ENCODE measurements at places on chromosomes 2 and 18.

DNA sequence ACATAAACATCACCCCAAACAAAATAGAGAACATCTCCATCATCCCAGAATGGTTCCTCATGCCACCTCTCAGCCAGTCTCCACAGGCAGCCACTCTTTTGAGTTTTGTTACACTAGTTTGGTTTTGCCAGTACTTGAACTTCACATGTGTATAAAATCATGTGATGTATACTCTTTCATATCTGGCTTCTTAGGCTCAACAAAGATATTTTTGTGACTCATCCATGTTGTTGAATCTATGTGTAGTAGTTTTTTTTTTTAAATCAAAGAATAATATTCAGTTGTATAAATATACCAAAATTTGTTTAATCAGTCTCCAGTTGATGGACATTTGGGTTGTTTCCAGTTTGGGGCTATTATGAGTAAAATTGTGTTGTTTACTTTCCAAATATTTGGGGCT is 75.9 kb downstream of the PMS1 start:
- H3K27ac ChIP-seq, result peak overlapping the region; percentile 55
- DNase-seq, result no peak
- H3K4me1 ChIP-seq, result no peaks in the 10 kb centered on the region
- H3K4me3 ChIP-seq, result no peak overlapping the region

DNA sequence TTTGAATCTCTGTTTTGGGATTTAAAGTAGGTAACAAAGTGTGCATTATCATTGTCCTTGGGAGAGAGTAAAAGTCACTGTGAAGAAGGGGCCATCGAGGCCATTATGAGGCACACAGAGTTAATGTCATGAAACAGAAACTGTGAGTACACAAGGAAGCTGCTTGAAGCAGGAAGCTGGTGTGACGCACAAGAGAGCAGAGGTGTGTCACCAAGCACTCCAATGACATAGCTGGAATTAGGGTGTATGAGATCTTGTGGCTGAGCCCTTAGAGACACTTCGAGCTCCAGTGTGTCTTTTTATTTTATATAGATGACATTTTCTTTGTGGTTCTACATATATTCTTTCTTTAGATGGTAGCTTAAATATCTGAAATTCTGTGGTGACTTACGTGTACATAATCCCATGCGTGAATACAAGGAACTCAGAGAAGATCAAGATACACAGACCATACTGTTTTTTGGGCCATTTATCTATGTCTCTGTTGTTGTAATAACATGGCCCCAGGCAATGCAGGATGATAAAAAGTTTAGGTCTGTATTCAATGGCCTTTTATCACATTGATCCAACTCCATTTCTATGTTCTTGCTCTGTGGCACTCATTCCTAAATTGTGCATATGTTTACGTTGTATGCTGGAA is 164.7 kb upstream of the FAM98A start:
- H3K36me3 ChIP-seq, result no peaks in the 10 kb centered on the region
- H3K4me3 ChIP-seq, result no peak overlapping the region
- H3K4me1 ChIP-seq, result no peaks in the 10 kb centered on the region
- DNase-seq, result no peak

DNA sequence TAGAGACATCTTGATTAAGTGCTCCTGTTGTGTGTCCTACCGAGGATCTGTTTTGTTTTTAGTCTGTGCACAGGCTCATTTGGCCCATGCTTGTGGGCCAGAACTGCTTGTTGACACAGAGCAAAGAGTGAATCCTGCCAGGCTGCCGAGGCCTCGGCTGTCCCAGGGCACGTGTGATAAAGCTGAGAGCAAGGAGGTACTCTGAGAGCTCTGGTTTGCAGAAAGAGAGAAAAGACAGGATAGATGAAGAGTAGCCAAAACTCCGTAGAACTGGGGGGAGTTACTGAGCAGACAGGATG is 175.1 kb downstream of the FAM210A start:
- no peaks in the 10 kb centered on the region for H3K27me3 ChIP-seq
- H3K36me3 ChIP-seq, result no peaks in the 10 kb centered on the region
- H3K27ac ChIP-seq, result no peak overlapping the region
- DNase-seq, result no peak

DNA sequence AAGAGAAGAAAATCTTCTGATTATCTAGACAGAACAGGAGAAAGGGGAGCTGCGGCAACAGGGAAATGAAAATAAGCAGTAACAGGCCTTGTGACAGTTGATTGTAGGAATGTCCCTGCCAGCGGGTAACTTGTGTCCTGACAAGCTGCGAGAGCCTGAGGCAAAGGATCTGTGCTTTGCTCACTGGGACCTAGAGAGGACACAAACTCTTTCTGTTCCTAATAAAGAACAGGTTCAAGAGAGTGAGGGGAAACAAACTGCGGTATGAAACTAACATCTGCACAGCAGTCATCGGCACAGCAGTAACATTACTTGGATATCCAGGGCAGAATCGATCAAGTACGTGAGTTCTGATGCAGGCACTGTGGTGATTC is 103.7 kb upstream of the THOC1 start:
- peaks cover 27% of the 10 kb centered on the region for H3K27me3 ChIP-seq
- H3K4me1 ChIP-seq, result no peaks in the 10 kb centered on the region
- H3K36me3 ChIP-seq, result peaks cover 3% of the 10 kb centered on the region
- H3K4me3 ChIP-seq, result no peak overlapping the region
- H3K27ac ChIP-seq, result no peak overlapping the region

DNA sequence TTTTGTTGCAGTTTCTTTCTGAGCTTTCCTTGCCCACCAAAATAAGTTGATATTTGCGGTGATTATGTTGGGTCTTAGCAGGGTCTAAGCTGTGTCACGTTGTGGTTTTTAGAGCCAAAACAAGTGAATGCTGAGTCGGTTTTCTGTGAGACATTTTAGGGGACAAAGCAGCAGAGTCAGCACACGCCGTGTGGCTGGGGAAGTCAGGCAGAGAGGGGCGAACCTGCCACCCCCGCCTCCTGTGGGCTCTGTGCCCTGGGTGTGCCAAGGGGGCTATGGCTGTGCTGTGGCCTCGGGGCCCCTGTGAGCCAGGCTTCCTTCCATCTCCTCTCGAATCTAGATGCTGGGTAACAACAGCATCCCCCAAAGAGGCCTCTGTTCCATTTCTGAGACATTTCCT is 30.8 kb upstream of the TMEM87B start:
- no peak for DNase-seq
- H3K4me3 ChIP-seq, result no peak overlapping the region
- no peaks in the 10 kb centered on the region for H3K4me1 ChIP-seq
- no peaks in the 10 kb centered on the region for H3K36me3 ChIP-seq

- no peak overlapping the region for H3K4me3 ChIP-seq
- H3K4me1 ChIP-seq, result no peaks in the 10 kb centered on the region
- H3K27ac ChIP-seq, result no peak overlapping the region
Observed at GRCh38 chr2:71777946-71778345, 324.6 kb downstream of the DYSF start.

DNA sequence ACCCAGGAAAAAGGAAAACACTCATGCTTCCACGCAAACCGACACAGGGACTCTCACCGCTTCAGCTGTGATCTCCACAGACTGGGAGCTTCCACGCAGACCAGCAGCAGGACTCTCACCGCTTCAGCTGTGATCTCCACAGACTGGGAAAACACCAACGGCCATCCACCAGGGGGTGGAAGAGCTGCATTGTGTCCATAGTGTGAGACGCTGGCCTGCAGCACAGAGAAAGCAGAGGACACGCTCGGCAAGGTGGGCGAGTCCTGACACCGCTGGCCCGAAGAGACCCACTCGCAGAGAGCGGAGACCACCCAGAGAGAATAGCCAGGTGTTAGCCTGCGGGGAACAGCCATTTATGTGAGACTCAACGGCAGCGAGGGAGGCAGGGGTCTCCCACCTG is 42.5 kb upstream of the NFATC1 start:
- peaks cover 8% of the 10 kb centered on the region for H3K4me1 ChIP-seq
- H3K27ac ChIP-seq, result no peak overlapping the region
- no peaks in the 10 kb centered on the region for H3K27me3 ChIP-seq
- no peak for DNase-seq

DNA sequence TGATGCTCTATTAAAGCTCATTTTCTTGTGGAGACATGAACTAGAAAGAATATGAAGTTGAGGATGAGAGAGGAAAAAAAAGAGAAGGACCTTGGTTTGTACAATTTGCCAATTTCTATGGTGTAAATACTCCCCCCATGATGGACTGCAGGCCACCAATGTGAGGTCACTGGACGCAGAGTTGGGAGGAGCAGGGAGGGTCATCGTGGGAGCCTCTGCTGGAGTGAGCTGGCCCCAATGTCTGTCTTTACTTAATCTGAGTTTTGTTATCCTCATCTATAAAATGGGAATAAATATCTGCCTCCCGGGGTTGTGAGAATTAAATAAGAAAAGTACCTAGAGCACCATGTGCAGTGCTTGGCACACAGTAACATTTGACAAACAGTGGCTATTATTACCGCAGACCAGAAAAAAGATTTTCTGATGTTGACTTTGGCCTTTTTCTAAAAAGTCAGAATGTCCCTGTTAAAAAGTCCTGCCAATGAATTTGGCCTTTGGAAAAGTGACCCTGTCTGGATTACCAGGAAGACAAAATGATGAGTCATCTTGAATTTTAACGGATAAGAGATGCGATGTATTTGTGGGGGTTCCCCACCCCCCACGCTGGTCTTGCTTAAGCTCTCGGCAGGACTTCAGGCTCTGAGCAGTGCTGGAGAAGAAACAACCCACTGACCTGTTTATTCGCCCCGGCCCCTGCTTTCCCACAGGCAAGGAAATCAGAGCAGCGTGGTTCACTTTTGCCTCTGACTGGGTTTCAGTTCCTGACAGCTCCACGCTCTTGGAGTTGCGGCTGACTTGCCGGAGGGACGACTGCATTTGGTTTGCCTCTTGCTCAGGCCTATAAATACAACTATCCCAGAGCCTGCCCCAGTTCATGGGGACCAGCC is 50.3 kb upstream of the FOSL2 start:
- H3K4me3 ChIP-seq, result no peak overlapping the region
- no peaks in the 10 kb centered on the region for H3K27me3 ChIP-seq
- H3K4me1 ChIP-seq, result peaks cover 18% of the 10 kb centered on the region
- H3K36me3 ChIP-seq, result peaks cover 6% of the 10 kb centered on the region
- H3K27ac ChIP-seq, result peak overlapping the region; percentile 85

GRCh38 chr2:28601616-28602015 is 105.8 kb downstream of the PLB1 start:
- H3K36me3 ChIP-seq, result no peaks in the 10 kb centered on the region
- H3K27ac ChIP-seq, result no peak overlapping the region
- no peak for DNase-seq
- no peak overlapping the region for H3K4me3 ChIP-seq
- H3K4me1 ChIP-seq, result peaks cover 4% of the 10 kb centered on the region
- H3K27me3 ChIP-seq, result no peaks in the 10 kb centered on the region

GRCh38 chr18:70991577-70991976 is 702.7 kb downstream of the SOCS6 start:
- H3K36me3 ChIP-seq, result no peaks in the 10 kb centered on the region
- no peaks in the 10 kb centered on the region for H3K4me1 ChIP-seq
- H3K4me3 ChIP-seq, result no peak overlapping the region
- H3K27me3 ChIP-seq, result no peaks in the 10 kb centered on the region
- no peak for DNase-seq

GRCh38 chr2:133599811-133600210 is 31.5 kb upstream of the NCKAP5 start:
- H3K27me3 ChIP-seq, result no peaks in the 10 kb centered on the region
- no peak for DNase-seq
- peaks cover 7% of the 10 kb centered on the region for H3K36me3 ChIP-seq

DNA sequence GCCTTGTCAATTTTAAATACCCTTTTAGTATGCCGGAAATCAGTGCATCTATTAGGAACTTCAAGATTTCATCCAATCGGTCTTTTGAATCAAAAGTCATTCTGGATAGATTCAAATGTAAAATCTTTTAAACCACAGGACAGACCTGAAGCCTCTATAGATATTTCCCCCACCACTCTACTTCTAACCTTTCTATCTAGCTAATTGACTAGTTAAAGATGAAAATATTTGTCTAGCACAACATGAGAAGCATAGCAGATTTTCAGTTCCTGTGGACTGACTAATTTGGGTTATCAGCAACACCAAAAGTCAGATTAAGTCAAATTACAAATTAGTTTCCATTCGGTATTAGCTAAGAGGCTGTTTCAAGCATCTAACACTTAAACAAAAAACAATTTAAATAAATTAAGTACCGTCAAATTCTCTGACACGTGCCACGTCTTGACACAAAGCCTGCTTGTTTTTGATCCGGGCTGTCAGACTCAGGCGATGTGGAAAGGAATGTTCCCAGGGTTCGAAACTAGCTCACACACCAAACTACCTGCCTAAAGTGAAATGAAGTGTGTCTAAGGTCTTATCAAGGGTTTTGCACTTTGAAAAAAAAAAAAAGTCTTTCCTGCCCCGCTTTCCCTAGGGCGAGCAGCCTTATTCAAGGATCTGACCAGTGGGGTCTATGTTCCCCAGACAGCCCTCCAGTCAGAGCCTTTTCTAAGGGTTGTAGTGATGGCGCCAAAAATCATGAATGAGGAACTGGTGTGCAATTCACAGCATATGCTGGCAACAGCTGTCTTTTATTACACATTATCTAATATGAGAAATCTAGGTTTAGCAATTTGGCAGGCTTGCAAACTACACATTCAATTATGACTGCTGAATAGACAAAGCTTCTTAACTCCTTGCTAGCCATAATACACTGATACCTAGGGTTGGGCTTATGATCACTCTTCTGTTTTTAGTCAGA is 4.7 kb downstream of the CYTIP start:
- H3K27ac ChIP-seq, result peak overlapping the region; percentile 93
- H3K4me1 ChIP-seq, result peaks cover 53% of the 10 kb centered on the region
- no peak for DNase-seq

- DNase-seq, result no peak
- no peaks in the 10 kb centered on the region for H3K27me3 ChIP-seq
- H3K4me1 ChIP-seq, result no peaks in the 10 kb centered on the region
- no peak overlapping the region for H3K27ac ChIP-seq
Observed at GRCh38 chr2:35503738-35504199, 851.8 kb upstream of the CRIM1 start.

DNA sequence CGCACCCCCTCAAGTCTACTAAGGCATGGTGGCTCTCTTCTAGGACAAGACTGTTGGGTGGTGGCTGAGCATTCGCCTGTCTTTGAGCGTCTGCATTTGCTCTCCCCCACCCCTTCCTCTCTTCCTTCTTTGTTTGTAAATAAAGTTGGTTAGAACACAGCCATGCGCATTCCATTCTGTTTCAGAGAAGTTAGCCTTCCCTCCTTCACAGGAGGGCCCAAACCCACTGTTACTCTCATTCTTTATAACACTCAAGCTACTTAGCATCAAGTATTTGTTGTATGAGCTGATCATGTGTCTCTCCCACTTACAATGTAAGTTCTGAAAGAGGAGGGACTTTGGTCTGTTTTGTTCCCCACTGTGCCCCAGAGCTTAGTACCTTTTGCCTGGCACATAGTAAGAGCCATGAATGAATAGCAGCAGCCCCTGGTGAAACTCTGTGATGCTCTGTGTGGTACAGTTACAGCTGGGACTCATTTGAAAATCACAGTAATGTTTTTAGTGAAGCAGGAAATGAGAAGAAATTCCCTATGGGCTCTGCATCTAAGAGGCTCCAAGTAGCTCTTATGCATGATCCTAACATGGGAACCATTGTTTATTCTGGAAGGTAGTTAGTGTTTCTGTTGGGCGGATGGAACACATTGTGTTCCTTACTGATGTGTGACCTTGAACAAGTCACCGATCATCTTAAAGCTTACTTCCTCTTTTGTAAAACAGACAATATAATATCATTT is 7.7 kb downstream of the MGAT5 start:
- H3K4me3 ChIP-seq, result no peak overlapping the region
- peaks cover 32% of the 10 kb centered on the region for H3K4me1 ChIP-seq
- DNase-seq, result no peak
- peaks cover 4% of the 10 kb centered on the region for H3K36me3 ChIP-seq

Measured in effector memory CD8-positive, alpha-beta T cell (primary cell).